ENCODE measurements at places on chromosomes 4 and X.

DNA sequence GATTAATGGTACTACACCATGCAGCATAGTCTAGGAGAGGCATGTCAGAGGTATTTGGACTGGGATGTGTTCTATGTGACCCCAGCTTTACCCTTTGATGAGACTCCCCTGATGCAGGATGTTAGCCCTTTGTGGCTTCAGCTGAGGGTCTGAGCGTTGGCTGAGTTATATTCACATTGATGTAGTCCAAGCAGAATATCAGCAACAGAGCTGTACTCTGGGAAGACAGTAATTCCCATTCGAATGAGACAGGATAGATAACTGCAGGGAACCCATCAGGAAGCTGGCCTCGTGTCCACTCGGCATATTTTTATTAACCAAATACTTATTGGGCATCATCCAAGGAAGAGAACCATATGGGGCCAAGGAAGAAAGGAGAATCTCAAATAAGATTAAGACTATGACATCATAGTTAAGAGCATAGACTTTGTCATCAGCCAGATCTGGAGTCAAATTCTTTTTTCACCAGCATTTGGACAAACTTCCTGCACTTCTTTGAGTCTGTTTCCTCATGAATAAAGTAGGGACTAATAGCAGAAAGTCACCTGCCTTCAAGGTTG, 198.1 kb downstream of the SOWAHB start:
- DNase-seq = no peak

GRCh38 chr4:93605163-93605562, 223.4 kb upstream of the ATOH1 start:
- DNase-seq = no peak

GRCh38 chr4:85946821-85947220, 413.0 kb downstream of the MAPK10 start:
- no peak for DNase-seq

GRCh38 chr4:56739066-56739777, 58.1 kb upstream of the HOPX start:
- no peak for DNase-seq

- DNase-seq = no peak
Measured at GRCh38 chr4:139846766-139847165, 181.1 kb downstream of the MGST2 start.

DNA sequence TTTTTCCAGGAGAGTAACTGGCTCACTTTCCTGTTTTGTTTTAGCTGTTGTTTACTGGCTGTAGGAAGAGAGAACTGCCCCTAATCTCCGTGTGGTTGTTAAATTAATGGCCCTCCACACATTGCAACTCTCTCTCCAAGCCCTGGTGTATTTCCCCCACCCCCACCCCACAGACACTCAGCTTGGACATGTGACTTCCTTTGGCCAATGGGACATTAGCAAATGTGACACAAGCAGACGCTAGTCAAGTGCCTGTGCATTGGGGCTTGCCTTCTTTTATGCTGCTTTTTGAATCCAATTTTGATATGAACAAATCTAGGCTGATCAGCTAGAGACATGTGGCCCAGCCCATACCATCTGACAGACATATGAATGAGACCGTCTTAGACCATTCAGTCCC, 59.6 kb upstream of the TAB3 start:
- no peak for DNase-seq

DNA sequence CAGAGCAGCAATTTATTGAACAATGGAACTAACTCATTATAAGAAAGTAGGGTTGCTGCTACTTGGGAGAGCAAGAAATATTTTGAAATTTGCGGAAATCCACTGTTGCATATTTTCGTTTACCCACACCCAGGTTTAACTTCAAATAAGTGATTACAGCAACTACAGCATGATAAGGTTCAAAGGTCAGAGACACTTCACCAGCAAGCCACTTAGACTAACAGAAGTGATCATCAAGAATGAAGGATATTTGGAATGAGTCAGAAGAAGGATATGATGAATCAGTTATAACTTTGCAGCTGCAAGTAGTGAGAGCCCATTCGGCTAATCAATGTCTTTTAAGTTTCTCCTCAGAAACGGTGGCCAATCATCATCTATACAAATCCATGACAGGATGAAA, 199.3 kb downstream of the TMA16 start:
- no peak for DNase-seq

DNA sequence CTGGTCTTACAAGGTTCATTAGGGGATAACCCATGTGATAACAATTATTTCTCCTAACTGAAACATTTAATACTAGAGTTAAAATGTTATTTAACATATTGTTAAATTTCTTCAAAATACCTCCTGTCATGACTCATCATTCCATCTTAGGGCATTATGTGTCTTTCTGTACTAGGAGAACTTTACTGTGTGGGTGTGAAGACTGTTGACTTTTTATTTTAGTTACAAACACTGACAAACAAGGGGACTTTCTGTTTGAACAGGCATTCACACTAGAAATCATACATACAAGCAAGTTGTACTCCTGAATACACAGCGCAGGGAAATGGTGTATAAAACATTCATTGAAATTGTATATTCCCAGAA, 175.9 kb downstream of the FBXW7 start:
- no peak for DNase-seq

DNA sequence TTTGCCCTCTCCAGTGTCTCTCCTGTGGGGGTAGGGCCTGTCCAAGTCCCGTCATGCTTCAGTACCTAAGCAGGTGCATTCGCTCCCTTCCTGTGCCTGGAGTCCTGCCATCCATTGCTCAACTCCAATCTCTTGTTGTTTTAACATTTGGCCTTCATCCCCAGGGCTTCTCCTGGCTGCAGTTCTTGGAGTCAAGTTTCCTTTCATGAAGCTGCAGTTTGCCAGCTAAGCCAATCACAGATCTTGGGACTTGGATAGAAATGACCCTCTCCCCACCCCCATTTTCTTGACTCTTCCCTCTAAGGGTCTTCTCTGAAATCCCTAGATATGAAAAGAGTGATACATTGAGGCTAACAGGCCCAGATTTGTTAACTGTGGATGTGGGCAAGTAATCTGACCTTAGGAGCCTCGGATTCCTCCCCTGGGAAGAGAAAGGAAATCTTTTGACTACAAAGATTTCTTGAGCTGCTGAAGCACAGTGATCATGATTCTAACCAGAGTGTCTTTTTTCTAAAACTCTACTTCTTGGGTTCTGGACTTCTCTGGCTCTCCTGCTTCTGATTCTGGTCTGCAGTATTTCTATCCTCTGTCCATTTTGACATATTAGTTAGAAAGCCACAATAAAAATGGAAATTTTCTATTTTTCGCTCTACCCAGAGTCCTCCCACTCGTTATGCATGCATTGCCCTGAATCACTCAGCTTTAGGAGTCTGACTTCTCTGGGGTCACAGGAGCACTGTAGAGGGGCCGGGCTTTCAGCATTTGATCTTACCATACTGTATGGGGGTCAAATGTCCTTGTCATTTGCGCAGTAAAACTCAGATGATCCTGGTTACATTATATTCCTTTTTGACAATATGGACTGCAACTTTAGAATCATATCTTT, 61.0 kb downstream of the CHRNA9 start:
- no peak for DNase-seq

DNA sequence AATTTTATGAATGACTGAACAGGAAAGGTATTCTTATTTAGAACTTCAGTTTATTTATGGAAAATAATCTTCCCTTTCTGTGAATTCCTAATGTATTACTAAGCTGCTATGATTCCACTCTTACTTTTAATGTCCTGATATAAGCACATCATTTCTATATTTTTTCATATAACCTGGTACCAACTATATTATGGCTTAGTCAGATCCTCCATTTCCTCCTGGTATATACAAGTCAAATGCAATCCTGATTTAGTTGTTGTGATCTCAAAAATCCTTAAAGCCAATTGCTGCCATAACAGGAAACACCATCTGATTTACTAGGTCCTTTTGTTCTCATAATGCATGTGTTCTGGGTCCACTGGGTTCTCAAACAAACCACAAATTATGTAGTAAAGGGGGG, 26.8 kb downstream of the TRMT2B start:
- DNase-seq = no peak

- DNase-seq = no peak
Measured at GRCh38 chrX:11375614-11376119, 82.5 kb downstream of the AMELX start.
